Fibroblast of mammary gland (primary cell): ENCODE measurements at places on chromosomes 1 and 21.
A peak's percentile ranks its signal among the peaks of the same experiment; 100 is the strongest.

DNA sequence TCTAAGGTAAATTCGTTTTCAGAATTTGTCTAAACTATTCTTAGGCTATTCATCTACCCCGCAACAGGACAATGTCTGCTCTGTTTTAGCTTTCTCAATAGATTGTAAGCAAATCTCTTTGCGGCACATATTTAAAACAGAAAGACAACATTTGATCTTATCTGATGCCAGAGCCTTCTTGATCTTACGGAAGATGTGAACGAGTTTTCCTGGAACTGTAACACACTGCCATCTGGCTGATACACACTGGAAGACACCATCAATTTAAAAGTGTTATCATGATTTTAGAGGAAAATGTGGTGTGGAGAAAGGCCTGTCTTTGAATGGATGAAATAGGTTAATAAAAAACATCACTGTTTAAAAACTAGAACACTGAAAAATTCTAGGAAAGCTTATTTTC, 36.1 kb downstream of the COA6 start:
- DNase-seq: no peak

GRCh38 chr1:3573500-3573899, 37.8 kb downstream of the MEGF6 start:
- no peak for DNase-seq

- no peak for DNase-seq
Observed at GRCh38 chr21:31848326-31848985, 24.4 kb upstream of the HUNK start.

GRCh38 chr1:166977951-166978350, 2.6 kb upstream of the ILDR2 start:
- DNase-seq: no peak

- no peak for DNase-seq
Observed at GRCh38 chr21:41282412-41282811, 34.2 kb upstream of the FAM3B start.

- DNase-seq: no peak
Observed at GRCh38 chr1:48744032-48744431, 32.7 kb downstream of the BEND5 start.

GRCh38 chr1:10152709-10153284, 57.6 kb upstream of the KIF1B start:
- peak; percentile 59 for DNase-seq

GRCh38 chr1:64960731-64961130, 5.6 kb downstream of the JAK1 start:
- no peak for DNase-seq

- DNase-seq: no peak
Observed at GRCh38 chr1:6001992-6002576, 9.9 kb upstream of the NPHP4 start.
